ENCODE measurements at places on chromosomes 7 and 10.

DNA sequence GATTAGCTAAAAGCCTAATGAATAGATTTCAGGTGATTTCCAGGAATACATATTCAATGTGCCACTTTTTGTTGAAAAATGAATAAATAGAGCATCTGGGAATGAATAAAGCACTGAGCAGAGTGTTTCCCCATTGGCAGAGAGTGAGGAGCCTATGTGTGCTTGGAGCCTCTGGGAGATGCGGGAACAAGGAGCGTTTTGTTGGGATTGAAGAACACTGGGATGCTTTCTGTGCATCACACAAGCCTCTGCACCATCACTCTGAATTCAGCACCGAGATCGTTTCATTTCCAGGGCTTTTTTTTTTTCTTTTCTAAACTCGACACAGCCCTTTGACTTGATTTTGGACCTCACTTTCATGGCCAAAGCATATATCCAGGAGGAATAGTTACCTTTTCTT lies 111.4 kb downstream of the BAMBI start:
- no peak for DNase-seq

DNA sequence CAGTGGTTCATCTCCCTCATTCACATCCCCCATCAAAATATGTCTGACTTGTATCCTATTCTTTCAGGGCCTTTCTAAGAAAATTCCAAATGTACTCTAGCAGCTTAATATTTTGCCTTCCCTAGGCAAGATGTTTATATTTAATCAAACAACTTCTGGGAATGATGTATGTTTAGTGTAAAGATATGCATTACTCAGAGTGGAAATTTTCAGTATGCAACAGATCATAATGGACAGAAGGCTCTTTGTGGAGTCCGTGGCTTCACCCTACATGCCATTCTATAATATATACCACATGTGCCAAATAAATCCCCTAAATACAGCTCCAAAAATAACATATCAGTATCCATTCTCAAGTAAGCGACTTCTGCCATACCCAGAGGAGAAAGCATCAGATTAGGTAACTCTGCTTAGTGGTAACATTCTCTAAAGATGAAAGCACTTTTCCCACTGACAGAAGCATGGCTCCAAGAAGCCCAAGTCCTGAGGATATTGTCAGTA lies 316.6 kb downstream of the KCNMA1 start:
- no peak for DNase-seq

GRCh38 chr10:101952191-101952590 lies 103.8 kb downstream of the ARMH3 start:
- DNase-seq: no peak

GRCh38 chr7:37181550-37181932 lies 267.1 kb downstream of the ELMO1 start:
- DNase-seq: no peak

DNA sequence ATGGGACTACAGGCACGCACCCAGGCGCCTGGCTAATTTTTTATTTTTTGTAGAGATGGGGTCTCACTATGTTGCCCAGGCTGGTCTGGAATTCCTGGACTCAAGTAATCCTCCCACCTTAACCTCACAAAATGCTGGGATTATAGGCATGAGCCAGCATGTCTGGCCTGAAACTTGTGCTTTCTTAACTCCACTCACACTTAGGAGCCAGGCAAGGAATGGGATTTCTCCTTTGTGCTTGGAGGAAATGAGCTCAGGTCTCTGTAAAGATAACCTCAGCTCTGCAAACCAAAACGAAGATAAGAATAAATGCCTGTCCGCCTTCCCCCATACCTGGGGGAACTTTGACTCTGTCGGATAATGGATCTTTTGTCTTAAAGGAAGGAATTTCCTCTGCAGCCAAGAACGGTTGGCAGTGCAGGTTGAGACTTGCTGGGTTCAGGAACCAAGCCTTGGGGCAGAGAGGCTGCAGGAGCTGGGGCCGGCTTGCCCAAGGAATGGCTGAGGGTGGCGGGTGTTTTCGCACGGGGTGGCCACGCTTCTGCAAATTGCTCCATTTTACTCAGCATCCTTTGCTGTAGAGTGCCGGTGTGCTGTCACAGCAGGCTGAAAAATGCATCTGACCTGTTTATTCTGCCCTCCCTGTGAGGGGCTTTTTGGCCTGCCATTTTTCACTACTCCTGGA lies 174.2 kb downstream of the KIAA1217 start:
- DNase-seq: no peak

GRCh38 chr7:127514499-127514898 lies 70.9 kb downstream of the GCC1 start:
- DNase-seq: no peak

DNA sequence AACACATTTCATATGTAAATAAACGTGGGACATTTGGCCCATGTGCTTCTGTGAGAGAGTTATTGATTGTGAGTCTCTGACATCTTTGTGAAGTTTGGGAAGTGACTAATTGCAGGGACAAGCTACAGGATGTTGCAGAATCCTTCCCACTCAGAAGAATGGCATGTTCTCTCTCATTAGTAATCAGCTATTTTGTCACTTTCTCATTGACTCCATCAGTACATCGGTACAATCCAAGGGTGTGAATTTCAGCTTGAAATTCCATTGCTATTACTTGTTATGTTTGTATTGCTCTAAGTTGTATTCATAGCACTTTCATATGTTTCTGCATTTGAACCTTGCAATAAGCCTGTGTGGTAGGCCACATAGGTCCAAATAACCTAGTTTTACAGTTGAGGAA lies 100.0 kb upstream of the KCNMA1 start:
- DNase-seq: no peak

DNA sequence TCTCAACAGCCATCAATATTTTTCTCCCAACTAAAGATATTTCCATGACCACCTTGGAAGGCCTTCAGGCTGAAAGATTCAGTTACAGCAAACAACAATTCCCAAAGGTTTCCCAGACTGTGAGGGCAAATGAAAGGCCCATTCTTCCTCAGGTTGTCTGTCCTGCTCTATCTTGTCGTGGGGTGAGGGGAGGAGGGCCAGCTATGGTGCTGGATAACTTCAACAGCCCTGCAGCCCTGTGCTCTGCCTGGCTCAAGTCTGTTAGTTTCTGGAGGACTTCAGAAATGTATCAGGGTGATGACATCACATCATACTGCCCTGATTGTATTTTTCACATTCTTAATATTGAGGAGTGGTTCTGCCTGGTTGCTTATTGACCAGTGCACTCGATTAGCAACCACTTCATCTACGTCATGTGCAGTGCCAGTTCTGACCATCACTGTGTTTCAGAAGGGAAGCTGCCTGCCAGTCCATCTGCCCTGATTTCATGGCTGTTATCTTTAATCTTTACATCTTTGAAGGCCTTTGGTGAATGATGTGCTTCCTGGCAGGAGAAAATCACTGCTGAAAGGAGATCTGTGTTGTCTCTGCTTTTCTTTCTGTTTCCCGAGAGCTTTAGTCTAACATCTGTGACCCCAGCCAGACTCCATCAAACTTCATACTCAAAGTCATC lies 135.5 kb downstream of the NRF1 start:
- DNase-seq: no peak

GRCh38 chr7:105098863-105099515 lies 85.0 kb downstream of the KMT2E start:
- DNase-seq: no peak

DNA sequence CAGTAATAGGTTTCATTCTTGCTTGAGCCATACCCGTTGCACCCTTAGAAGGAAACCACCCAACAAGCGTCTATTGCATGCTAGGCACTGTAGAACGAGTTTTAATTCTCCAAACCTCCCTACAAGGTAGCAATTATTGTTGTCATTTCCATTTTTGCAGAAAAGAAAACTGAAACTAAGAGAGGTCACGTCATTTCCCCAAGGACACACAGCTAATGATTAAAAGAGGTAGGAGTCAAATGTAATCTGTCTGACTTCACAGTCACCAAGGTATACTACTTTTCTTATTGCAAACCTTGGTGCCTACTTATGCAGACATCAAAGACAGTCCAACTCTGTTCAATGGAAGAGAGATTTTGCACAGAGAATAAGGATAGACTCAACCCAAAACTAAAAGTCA lies 49.1 kb upstream of the C1QL3 start:
- no peak for DNase-seq

GRCh38 chr10:27241010-27241651 lies 534 bp upstream of the ACBD5 start:
- DNase-seq: no peak
